ENCODE measurements at places on chromosomes 11 and 22.

DNA sequence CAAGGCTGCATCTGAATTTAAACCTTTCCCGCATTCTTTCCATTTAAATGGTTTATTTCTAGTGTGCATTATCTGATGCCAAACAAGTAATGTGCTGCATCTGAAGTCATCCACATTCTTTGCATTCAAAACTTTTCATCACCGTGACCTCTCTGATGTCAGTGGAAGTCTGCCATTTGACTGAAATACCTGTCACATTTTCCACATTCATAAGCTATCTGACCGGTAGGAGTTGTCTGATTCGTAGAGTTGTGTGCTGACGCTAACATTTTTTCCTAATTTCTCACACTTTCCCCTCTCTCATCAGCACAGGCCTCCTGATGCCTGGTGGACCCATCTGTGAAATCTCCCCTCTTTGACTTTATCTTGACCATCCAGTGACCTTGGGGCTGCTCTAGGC lies 79.9 kb upstream of the BARX2 start:
- DNase-seq = no peak

DNA sequence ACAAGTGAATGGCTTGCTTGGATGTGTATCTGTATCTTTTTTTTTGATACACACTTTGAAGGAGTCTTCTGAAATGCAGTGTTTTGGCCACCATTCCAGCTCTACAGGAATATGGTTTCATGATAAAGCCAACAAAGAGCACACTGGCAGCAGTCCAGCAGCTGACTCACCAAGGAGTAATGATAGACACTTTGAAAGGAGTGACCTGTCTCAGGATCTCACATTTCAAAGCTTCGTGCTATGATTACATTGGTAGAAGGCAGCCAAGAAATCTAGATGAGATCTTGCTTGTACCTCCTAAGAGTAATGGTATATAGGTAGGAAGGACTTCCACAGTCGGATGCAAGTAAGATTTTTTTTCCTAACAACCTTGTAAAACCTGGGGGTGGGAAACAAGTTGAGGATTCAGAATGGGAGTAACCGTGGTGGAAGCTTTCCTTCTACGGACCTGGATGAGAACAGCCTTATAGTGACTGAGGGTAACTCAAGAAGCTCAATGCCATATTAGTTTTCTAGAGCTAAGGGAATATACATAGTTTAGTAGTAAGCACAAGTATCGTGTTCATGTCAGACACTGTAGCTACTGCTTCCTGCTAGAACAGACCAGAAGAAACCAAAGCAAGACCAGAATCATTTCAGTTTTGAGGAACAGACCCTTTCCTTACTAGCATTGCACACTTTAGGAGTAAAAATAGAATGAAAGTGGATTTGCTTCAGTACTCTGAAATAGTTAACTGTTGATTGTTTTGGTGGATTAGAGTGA lies 25.0 kb downstream of the MTMR3 start:
- DNase-seq = peak; percentile 38

DNA sequence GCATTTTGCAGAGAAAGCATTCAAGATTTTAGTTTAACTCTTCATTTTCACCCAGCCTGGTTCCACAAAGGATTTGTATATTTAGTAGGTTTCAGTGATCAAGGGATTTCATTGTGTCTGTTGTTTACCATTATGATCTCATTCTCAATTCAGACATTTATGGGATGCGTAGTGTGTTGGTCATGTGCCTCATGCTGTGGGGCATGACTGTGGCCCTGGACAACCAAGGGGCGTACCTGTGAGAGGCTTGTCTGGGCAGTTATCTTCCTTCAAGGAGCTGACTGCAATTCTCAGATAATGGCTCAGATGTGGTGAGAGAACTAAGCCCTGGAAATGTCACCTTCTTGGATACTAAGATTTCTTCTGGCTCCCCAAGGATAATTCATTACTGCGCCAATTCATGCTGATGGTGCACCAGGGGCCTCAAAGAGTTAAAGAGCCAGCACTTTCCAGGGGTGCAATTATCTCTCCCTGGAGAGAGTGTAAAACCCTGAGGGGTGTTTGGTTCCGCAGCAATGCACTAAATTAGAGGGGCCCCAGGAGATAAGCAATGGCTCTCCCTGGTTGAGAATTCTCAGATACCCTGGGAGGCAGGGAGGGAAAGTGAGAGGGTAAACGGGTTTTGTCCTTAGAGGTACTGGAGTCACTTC lies 32.2 kb downstream of the SLC6A5 start:
- DNase-seq = no peak

- DNase-seq = no peak
These were observed 41.4 kb downstream of the RIC3 start for GRCh38 chr11:8127447-8127846.

GRCh38 chr11:85590848-85591483 lies 36.2 kb downstream of the DLG2 start:
- DNase-seq = peak; percentile 21

DNA sequence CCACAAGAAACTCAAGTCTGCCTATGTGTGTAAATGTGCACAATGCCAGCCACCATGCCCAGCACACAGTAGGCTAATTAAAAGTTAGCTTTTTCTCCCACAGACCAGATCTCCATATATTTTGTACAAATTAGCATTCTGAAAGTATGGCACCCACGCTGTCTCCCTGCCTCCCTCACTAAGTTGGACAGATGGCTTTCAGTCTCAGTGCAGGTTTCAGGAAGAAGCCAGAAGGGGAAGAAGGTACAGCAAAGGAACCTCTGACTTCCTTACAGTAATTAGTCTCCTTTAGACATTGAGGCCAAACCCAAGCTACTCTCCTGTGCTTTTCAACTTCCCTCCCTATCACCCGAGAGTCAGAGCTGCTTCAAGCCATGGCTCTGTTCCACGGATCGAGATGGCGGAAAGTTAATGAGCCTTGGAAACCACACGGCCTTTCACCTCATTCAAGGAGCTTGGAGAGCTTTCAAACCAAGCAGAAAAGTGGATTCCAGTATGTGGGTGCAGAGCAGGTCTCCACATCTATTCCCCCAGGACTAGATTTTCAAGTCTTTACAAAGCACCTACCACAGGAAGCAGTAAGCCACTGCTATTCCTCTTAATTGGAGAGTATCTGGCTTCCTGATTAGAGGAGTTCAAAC lies 221.1 kb upstream of the NARS2 start:
- no peak for DNase-seq

DNA sequence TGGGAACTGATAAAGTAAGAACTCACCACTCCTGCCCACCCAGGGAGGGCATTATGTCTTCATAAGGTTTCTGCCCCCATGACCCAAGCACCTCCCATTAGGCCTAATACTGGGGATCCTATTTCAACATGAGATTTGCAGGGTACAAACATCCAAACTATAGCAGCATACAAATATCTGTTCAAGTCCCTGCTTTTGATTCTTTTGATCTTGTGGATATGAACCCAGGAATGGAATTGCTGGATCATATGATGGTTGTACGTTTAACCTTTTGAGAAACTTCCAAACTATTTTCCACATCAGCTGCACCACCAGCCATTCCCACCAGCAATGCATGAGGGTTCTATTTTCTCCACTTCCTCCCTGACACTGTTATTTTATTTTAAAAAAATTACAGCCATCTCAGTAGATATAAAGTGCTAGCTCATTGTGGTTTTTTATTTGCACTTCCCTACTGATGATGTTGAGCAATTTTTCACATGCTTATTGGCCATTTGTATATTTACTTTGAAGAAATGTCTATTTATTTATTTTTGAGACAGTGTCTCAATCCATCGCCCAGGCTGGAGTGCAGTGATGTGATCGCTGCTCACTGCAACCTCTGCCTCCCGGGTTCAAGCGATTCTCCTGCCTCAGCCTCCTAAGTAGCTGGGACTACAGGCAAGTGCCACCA lies 7.1 kb upstream of the ATG16L2 start:
- no peak for DNase-seq

DNA sequence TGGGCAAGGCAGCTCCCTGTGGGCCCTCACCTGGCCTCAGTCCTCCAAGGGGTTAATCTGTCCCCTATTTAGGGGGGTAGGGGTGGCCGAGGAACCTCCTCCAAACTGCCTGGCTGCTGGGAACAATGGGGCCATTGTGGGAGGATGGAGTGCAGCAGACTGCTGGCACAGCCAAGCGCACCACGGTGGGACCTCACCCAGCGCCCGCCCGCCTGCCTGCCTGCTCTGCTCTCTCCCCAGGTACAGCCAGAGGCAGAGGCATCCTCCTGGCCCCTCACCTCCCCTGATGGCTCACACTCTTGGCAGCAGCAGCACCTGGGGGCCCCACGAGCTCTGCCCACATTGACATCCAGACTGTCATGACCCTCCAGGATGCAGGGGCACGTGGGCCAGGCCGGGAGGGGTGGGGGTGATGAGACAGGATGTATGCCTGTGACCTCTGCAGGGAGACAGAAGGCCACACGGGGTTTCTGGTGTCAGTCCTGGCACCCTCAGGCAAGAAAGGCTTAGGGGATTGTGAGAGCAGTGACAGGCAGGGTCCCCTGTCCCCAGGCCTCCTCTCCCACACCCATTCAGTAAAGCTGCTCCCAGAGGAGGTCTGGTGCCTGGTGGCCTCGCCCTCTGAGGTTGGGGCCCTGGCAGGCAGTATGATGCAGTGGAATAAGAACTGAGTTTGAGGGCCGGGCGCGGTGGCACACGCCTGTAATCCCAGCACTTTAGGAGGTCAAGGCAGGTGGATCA lies 11.4 kb downstream of the BCL9L start:
- no peak for DNase-seq

DNA sequence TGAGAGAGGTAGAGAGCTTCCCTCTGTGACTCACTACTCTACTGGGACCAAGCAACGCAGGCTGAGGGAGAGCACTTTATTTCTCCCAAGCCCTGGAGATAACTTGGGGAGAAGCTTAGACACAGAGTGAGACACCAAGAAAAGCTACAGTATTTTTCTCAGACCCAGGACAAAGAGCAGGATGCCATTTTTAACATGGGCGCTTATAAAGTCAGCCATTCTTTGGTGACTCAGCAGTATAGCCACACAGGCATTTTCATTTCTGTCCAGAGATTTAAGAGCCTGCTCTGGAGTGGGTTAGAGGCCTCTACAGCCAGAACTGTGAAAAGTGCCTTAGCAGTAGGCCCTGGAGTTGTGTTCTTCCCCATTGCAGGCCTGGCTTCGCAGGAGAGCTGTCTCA lies 55.0 kb upstream of the GLYAT start:
- no peak for DNase-seq

GRCh38 chr22:42365111-42365865 lies 66.9 kb downstream of the NFAM1 start:
- DNase-seq = peak; percentile 71

GRCh38 chr22:20258584-20259326 lies 9.4 kb downstream of the RTN4R start:
- no peak for DNase-seq

DNA sequence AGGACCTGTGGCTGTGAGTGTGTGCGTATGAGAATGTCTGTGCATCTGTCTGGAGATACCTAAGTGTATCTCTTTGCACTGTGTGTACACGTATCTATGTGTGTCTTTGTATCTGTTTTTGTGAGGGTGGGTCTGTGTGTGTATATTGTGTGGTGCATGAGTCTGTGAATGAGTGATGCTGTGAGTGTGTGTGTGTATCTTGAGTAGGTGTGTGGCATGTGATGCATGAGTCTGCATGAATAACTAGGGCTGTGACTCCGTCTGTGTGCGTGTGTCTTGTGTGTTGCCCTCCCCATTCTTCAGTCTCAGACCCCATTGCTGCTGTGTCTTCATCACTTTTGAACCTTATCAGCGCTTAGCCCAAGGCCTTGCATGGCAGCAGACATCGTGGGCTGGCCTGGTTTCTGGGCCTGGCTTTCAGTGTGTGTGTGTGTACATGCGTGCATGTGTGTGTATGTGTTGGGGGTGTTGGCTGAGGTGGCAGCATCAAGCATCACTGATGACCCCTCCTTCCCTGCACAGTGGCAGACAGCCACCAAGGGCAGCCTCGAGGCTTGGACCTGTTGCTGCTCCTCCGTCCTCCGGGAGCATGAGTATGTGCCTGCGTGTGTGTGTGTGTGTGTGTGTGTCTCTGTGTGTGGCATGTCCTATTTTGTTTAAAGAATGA lies 1.4 kb downstream of the SGSM1 start:
- no peak for DNase-seq

GRCh38 chr22:22713416-22713815 lies 69.0 kb downstream of the GGTLC2 start:
- DNase-seq = no peak

GRCh38 chr11:128669506-128670270 lies 24.2 kb upstream of the FLI1 start:
- DNase-seq = no peak

DNA sequence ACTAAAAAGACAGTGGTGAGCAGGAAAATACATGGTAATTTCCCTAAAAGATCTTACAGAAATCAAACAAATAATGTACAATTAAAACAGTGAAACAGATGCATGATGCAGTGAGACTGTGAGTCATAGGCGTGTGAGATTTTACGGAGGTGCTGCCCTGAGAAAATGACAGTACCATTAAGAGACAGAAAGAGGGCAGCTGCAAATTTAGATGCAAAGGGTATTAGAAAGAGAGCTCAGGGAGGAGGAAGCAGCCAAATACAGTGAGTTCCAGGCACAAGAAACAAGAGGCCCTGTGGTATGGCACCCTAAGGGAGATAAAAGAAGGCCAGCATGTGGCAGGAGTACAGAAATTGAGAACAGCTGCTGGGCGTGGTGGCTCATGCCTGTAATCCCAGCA lies 88.5 kb upstream of the FIBIN start:
- no peak for DNase-seq

GRCh38 chr22:35381424-35382009 lies 621 bp downstream of the HMOX1 start:
- no peak for DNase-seq

DNA sequence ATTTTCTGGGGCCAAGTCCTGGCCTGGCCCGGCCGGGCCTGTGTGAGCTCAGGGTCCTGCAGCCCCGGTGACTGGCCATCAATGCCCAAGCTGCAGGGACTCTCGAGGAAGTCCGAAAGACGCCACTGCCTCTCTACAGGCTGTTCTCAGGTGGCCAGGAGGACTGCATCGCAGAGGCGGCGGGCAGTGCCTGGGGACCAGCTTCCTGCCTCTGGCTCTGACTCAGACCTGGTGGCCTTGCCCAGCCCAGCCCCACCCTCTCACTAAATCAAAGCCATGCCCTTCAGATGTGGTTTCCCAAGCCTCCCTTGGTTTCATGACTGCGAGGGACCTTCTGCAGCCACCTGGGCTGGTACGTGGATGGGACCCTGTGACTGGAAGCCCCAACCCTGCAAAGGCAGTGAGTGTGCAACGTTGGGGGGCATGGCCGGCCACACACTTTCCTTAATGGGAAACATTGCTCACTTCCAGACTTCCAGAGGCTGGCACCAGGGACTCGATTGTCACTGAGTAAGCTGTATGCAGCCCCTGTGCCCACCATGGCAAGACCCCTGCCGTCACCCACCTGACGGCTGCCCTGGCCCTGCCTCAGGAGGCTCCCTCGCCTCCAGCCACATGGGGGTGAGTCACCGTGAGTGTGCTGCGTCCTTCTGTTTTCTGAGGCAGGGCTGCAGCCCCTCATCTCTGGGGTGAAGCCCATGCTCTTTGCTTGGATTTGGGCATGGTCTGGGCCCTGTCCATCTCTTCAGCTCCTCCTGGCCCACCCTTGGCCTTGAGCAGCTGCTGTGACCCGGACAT lies 6.0 kb upstream of the FGF3 start:
- DNase-seq = no peak

- DNase-seq = no peak
These were observed 40.1 kb downstream of the BID start for GRCh38 chr22:17734187-17734586.
